Fibroblast of skin of right quadriceps (primary cell): ENCODE measurements at places on chromosomes 7 and 10.
A peak's percentile ranks its signal among the peaks of the same experiment; 100 is the strongest.

- DNase-seq, result peak; percentile 50
These were observed 182.0 kb downstream of the REEP3 start for GRCh38 chr10:63703113-63703670.

- DNase-seq, result no peak
These were observed 14.0 kb upstream of the INSIG1 start for GRCh38 chr7:155283565-155284194.

DNA sequence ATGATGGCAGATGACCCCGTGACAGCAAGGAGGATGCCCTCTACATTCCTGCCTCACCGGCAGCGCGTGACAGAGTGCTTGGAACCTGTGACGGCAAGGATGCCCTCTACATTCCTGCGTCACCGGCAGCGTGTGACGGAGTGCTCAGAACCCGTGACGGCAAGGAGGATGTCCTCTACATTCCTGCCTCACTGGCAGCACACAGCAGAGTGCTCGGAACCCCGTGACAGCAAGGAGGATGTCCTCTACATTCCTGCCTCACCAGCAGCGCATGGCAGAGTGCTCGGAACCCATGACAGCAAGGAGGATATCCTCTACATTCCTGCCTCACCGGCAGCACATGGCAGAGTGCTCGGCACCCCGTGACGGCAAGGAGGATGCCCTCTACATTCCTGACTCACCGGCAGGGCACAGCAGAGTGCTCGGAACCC lies 231.0 kb downstream of the DIP2C start:
- no peak for DNase-seq

- no peak for DNase-seq
These were observed 29.3 kb upstream of the KMT2E start for GRCh38 chr7:104984585-104985258.

DNA sequence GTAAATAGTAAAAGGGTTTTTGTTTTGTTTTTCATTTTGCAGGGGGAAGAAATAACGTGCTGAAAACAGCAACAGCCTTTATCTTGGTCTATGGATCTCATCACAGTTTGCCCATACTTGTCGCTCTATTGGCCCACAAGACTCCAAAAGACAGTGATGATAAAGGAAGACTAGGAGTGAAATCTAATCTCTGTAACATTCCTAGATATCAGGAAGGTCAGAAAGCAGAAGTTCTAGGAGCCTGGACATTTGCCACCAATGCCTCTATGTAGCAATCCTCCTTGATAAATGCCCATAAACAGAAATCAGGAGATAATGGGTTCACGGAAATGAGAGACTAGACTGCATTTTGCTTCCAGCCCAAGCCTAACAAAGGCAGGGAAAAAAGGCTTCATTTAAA lies 8.9 kb downstream of the CUBN start:
- no peak for DNase-seq

DNA sequence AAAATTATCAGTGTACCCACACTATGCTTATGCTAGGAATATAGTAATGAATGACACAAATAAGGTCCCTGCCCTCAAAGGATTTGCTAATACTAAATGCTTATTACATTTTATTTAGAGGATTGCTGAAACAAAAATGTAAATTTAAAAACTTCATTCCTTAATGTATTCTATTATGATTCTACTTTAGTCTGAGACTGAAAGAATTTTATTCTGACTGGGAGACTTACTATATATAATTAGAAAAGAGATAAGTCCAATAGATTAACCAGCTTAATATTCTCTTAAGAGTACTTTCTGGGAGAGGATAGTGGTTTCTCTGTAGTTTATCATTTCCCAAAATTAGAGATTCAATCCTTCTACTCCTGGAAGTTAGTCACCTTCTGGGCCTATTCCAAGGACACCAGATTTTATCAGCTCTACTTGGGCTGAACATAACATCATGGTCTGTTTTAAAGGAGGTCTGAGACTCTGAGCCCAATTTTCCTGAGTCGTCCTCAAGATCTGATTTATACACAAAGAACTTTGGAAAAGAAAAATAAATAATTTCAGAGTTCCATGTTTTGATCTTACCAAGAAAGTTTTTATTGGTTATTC lies 41.1 kb downstream of the ASZ1 start:
- peak; percentile 57 for DNase-seq

DNA sequence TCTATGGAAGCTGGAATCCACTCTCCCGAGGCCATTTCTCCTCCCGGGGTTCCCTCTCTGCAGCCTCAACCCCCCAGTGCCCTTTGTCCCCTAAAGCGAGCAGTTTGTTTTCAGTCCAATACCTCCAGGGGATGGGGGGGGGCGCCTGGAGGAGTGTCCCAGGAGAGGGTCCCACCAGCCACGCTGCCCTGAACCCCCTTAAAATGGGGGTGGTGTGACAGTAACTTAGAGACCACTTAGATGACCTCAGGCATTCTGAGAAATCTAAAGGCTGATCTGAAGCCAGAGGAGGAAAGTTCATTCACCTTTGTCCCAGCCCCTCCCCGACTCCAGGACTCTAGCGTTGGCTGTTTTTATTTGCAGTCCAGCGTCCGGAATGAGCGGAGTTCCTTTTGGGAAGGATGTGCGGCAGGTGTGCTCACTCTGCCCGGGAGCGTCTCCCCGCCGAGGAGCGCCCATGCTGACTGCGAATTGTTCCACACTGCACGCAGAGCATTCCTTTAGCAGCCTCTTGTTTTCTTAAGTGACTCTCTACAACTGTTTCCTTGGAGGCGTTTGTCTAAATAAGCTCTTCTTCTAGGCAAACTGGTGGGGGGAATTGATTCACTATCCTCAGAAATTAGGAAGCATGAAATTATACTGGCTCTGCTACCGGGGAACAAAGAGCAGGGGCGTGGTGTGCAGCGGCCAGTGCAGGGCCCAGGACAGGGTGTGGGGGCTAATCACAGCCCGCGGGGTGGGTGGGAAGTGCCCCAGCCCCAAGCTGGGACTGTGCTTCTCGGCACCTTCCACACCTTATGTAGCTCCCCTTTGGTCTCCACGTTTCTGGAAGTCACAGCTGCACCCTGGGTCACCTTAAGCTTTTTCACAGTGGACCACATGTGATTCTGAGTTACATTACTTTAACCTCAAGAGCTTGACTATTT lies 46.3 kb downstream of the SYPL1 start:
- peak; percentile 15 for DNase-seq

DNA sequence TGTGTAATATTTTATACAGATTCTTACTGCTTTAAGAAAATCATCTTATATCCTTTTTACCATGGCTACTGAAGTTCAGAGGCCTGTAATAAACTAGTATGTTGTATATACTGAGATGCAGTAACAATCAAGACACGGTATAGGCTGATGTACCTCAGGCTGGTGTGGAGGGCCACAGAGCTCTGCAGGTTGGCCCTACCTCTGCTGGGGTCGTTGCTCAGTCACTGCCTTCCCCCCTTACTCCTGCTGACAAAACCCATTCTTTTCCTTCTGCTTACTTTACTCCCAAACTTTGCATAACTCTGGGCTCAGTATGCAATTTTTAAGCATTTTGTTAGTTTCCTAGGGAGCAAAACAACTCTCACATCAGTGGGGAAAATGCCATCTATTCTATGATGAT lies 200.1 kb upstream of the FOXP2 start:
- DNase-seq, result no peak

- no peak for DNase-seq
These were observed 503.8 kb downstream of the LRMDA start for GRCh38 chr10:75935240-75935639.

DNA sequence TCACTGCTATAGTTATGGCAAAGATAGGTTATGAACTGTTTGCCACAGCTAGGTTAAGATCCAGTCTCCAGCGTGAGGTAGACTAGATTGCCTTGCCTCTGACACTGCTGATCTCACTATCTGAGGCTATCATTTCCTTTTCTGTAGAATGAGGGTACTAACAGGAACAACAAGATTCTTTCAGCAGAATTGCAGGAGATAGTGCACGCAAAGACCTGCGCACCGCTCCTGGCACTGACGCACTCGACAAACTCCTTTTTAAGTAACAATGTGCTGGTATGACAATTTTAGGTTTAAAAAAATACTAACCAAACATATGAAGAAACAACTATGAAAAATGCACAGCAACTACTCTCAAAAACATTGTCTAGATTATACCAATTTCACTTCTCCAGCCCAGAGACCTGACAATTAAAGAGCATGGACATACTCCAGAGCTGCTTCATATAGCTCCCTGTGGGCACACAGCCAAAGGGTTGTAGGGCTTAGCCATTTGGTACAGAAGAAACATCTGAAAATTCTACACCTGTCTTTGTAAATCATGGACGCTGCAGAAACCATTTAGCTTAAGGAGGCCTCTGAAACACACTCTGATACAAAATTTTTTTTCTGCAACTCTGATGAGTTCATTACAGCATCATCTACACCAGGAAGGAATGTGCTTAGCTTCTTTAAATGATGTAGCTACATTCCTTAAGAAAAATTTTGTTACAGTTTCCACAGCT lies 7.8 kb downstream of the ADAM12 start:
- DNase-seq, result no peak

GRCh38 chr7:101236292-101236835 lies 1.2 kb downstream of the CLDN15 start:
- no peak for DNase-seq

DNA sequence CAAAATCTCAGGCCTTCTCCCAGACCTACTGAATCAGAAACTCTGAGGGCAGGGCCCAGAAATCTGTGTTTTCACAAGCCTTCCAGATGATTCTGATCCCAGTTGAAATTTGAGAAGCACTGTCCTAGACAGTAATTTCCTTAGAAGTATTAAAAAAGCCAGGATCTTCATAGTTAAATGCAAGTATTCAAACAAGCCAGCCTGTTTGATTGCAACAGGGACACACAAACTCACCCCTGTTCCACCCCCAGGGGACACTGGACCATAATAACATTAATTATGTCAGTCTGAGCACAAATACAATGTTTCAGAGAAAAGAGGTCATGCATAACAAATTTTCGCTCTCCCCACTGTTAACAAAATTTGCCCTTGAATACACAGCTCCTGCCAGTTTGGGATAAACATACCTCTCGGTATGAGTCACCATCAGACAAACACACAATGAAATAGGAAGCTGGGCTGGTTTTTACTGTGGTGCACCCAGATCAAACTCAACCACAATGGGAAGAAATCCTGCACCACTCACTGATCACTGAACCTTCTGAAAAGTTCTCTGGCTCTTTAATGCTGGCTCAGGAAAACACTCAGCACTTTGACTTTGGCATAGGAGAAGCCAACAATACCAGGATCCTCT lies 34.3 kb downstream of the ABLIM1 start:
- peak; percentile 85 for DNase-seq

- no peak for DNase-seq
These were observed 65.3 kb upstream of the WAC start for GRCh38 chr10:28467615-28468014.

DNA sequence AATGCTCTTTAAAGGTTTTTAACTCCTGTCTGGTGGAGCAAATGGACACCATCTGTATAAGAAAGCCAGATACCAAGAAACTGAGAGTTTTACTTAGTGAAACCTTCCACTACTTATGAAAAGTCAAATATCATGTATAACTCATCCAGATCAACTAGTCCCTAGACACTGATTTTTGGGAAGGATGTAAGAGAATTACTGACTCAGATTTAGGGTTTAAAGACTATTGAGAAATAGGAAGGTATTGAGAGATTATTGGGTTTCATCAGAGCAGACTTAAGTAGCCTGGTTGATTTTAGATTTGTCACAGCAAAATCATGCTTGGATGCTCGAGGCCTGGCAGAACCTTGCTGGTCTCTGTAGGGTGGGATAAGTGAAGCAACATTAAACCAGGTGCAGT lies 3.1 kb downstream of the CSTF2T start:
- no peak for DNase-seq

DNA sequence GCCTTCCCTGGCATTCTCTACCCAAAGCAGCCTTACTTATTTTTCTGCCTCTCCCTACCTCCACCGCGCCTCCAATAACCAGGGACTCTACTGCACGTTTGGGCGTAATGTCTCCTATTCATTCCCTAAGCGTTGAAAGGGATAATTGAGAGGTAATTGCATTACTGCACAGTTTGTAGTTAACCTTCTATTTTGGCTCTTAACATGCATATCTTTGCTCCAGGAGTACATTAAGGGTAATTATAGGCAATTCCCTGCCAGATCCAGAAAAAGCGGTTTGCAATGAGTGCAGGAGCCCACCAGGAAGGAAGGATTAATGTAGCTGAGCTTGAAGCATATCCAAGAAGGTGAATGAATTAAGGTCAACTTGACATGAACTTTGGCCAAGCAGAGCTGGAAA lies 558.4 kb downstream of the TYW1 start:
- DNase-seq, result no peak

DNA sequence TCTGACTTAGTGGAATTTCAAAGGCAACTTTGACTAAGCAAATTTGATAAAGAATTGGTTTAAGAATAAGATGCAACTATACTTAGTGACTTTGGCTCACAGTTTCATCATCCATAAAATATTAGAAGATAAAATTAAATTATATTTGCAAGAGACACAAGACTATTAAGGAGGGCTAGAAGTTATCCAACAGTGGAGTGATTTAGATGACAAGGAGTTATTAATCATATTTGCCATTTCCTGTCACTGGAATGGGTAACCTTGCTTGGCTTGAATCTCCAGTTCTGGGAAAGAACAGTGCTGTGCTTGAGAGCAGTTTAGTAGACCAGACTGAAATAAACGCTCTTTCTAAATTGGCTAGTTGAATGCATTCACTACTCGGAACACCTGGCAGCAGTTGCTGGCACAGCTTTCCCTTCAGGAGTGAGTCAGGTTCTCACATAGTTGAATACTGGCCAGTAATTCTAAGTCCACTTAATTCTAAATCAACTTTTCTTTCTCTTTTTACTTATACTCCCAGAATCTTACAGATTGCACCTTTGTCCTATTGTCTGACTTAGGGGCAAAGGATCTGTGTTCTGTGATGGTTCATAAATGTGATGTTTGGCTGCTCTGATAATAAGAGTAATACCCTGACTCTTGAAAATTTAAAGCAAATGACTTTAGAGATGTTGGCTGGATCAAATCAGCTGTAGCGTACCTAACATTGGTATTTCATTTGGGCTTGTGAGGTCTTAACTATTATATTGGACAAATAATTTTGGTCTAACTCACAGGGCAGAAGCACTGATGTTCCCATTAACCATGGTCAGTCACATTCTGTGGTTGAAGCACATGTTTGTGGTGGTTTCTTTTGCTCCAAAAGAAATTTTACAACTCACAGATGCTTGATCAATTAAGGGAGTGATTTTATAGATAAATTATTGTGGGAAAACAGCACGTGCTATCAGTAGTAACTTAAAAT lies 16.6 kb downstream of the STMP1 start:
- peak; percentile 69 for DNase-seq

GRCh38 chr10:4533621-4534020 lies 292.4 kb upstream of the AKR1E2 start:
- DNase-seq, result no peak

DNA sequence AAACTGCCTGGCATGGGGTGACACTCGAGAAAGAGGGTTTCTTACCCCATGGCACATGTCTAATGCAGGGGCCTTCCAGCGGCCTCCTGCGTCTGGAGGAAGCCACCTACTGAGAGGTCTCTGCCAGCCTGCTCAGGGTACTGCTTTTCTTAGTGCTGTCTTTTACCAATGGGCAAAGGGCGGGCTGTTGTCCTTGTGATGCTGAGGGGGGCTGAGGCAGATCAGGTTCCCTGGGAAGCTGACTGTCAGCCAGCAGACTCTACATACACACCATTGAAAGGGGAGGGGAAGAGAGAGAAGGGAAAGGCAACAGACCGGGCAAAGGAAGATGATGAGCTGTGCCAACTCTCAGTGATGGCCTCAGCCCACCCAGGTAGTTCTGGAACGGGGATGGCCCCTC lies 48.7 kb downstream of the COL13A1 start:
- no peak for DNase-seq

GRCh38 chr10:79472951-79473350 lies 27.5 kb upstream of the ZCCHC24 start:
- DNase-seq, result peak; percentile 21
